ENCODE measurements at places on chromosomes 1 and 21. TPM values are rescaled to one million over a fixed set of nuclear protein-coding genes. Genes with fewer than 3 reads are reported as not detected.
A peak's percentile ranks its signal among the peaks of the same experiment; 100 is the strongest.

The CFAP107 gene
- not detected for total RNA-seq

The RHBDL2 gene
- total RNA-seq: not detected

- DNase-seq: no peak
- H3K27me3 ChIP-seq: no peaks in the 10 kb centered on the region
- no peak overlapping the region for H3K27ac ChIP-seq
- H3K4me1 ChIP-seq: no peaks in the 10 kb centered on the region
- H3K4me3 ChIP-seq: no peak overlapping the region
Measured at GRCh38 chr21:43971201-43971991, 40.7 kb upstream of the TRAPPC10 start.

DNA sequence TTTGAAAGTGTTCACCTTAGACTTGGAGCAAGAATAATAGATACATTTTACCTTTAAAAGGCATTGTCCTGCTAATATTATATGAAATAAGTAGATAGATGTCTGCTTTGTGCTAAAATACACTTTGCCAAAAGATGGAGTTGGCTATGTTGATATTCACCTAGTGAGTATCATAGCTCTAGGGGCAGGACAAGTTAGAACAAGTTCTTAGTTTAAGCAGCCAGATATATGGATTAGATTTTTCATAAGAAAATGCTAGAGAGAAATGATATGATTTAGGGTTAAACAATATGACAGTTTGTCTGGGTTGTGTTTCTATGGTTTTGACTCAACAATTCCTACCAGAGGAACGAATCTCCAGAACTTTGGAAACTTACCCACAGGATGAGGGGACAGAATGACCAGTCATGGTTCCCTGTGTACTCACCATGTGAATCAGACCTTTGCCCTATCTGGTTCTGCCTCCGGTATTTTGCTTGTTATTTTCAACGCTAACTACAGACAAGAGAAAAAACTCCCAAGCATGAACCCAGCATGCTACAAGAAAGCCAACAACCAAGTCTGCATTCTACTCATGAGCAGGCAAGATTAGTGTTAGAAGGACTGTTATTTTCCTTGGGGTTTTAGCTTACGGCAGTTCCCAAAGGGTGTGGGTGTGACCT, 1.7 kb downstream of the F5 start:
- H3K4me3 ChIP-seq: no peak overlapping the region
- no peak for DNase-seq
- no peaks in the 10 kb centered on the region for H3K4me1 ChIP-seq
- H3K27me3 ChIP-seq: peaks cover 40% of the 10 kb centered on the region

DNA sequence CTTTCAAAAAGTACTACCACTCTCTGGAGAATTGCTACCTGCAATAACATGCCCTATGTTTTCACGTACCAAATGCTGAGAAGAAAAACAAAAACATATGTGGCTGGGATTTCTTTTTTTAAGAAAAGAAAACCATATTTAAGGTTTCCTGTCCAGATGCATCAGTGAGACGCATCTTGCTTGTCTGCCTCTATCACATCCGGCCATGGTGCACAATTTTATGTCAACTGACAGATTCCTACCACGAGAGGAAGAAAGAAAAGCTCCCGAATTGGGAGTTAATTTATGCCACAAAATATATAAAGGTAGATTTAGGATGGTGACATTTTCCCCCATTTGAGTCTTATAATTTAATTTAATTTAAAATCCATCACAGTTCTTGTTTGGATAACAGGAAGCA, 62.3 kb upstream of the COL24A1 start:
- no peaks in the 10 kb centered on the region for H3K27me3 ChIP-seq
- no peak overlapping the region for H3K27ac ChIP-seq

GRCh38 chr1:223754681-223755431, 42.5 kb downstream of the CAPN2 start:
- no peaks in the 10 kb centered on the region for H3K27me3 ChIP-seq
- no peaks in the 10 kb centered on the region for H3K4me1 ChIP-seq
- DNase-seq: no peak
- H3K36me3 ChIP-seq: peaks cover 69% of the 10 kb centered on the region
- H3K27ac ChIP-seq: no peak overlapping the region

DNA sequence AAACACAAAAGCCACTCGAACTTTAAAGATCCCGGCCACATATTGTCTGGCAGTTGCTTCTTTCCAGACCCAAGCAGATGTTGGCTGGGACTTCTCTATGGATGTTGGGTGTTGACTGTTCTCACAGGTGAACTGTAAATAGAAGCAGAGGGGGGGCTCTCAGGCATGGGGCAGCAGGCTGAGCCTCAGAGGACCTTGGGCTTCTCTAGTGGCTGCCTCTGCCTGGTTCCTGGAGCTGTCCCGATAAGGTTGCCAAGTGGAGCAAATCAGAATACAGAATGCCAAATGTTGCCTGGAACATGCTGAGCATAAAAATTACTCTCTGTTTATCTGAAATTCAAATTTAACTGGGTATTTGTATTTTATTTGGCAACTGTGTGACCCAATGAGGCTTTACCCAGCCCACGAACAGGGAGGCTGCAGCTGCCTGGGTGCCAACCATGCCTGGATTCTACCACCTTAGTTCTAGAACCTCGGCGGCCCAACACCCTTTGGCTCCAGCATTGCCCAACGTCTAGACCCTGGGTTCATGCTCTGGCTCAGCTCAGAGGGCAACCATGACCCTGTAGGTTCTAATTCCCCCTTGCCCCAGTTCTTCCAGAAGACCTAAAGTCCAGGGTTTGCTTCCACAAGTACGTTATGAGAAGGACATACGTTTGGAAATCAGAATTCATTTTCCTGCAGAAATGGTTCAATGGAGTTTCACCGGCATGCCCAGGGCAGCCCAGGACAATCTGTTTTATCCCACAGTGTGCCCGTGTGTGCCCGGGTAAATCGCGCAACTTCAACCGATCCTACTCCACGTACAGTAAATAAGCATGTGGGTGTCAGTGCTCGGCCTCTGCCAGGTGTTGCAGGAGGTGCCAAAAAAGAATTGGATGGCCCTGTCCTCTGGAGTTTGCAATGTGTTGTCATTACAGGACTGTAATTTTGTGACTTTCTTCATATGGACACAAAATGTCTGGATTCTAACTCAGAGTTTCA, 5.4 kb upstream of the SLC45A1 start:
- H3K27ac ChIP-seq: no peak overlapping the region
- H3K4me1 ChIP-seq: no peaks in the 10 kb centered on the region
- no peaks in the 10 kb centered on the region for H3K27me3 ChIP-seq
- H3K36me3 ChIP-seq: no peaks in the 10 kb centered on the region
- no peak for DNase-seq

DNA sequence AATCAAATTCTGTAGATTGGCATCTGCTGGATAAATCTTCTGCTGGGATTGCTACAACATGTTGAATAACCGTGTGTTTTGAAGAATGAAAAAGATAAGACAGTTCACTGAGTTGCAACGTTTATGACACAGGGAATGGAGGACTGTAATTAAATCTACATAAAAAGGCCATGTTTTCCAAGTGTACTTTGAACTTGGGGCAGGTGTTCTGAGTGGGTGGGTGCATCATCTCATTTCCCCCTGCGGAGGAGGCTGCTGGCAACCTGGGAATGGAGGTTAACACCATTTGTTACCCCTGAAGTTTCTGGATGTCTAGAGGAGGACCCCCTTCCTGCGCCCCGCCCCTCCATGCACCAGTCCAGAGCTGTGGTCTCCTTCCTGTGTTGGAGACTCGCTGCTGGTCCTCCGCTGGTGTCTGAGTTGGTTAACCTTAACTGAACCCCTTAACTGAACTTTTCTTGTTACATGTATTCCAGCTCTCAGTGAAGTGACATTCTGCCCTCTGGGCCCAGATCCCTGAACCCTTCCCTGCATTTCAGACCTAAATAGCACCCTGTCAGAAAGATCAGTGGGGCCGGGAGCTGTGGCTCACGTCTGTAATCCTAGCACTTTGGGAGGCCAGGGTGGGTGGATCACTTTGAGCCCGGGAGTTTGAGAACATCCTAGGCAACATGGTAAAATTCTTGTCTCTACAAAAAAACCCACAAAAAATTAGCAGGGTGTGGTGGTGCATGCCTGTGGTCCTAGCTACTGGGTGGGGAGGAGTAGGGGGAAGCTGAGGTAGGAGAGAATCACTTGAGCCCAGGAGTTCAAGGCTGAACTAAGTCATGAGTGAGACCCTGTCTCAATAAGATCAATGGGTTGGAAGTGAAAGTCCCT, 31.8 kb downstream of the UCK2 start:
- H3K27me3 ChIP-seq: no peaks in the 10 kb centered on the region
- DNase-seq: peak; percentile 20
- no peak overlapping the region for H3K4me3 ChIP-seq
- peaks cover 49% of the 10 kb centered on the region for H3K4me1 ChIP-seq
- H3K36me3 ChIP-seq: no peaks in the 10 kb centered on the region
- 0 out of 2 replicates have a peak overlapping the region, but pooled peaks have one; percentile 14 for H3K27ac ChIP-seq

DNA sequence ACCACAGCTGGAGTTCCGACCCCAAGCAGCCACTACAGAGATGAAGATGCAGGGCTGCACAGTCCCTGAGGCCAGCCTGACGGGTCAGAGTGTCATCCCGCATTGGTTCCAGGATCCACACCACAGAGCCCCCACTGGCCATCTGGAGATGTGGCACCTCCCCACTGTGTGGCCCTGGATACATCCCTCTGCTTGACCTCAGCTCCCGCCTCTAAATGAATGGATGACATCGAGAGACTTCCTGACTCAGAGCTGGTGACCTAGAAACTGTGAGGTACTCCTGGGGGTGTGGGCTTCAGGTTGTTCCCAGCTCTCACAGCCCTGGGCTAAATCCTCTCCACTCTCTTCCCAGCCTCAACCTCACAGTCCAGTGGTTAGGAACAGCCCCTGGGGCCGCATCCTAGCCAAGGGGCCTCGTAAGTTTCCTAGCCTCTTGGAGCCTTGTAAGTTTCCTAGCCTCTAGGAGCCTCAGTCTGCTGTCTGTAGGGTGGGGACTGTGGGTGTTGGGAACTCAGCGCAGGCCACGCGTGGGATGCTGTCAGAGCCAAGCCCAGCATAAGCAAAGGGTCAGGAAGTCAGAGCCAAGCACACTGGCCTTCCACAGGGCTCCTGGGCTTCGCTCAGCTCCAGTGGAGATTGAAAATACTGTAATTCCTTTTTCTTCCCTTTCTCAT, 87.5 kb upstream of the RUNX3 start:
- peaks cover 2% of the 10 kb centered on the region for H3K4me1 ChIP-seq
- no peaks in the 10 kb centered on the region for H3K36me3 ChIP-seq
- DNase-seq: peak; percentile 39

DNA sequence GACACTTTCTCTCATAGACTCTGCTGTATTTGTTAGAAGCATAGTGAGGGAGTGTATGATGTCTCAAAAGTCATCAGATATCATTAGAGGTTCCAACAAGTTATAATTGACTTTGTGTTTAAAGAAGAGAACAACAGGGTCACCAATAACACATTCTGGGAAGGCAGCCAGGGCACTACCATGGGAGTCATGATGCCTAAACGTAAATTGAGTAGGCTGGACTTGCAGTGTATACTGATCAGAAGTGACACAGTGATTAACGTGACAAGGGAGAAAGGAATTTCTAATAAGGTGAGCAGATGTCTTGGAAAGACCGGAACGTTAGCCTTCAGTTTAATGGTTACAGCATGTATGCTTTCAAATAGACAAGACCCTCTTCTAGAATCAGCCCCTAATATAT, 973.2 kb downstream of the NCAM2 start:
- H3K27me3 ChIP-seq: no peaks in the 10 kb centered on the region
- no peak overlapping the region for H3K27ac ChIP-seq
- no peaks in the 10 kb centered on the region for H3K36me3 ChIP-seq
- no peak for DNase-seq
